ENCODE measurements at places on chromosomes 7 and 10.

- peak; percentile 1 for DNase-seq
These were observed 406 bp downstream of the CBLL1 start for GRCh38 chr7:107744345-107744750.

GRCh38 chr10:3811291-3811870, 26.4 kb upstream of the KLF6 start:
- peak; percentile 24 for DNase-seq

- peak; percentile 98 for DNase-seq
These were observed at the start of gene CASP2 for GRCh38 chr7:143287935-143288826. TSS of gene CASP2 (plus strand) at chr7:143288351. CDS start at chr7:143288456, 105 bp downstream.

GRCh38 chr7:69723663-69724062, 125.4 kb downstream of the AUTS2 start:
- DNase-seq, result no peak

- no peak for DNase-seq
These were observed 143.2 kb downstream of the JAZF1 start for GRCh38 chr7:28037220-28038010.

DNA sequence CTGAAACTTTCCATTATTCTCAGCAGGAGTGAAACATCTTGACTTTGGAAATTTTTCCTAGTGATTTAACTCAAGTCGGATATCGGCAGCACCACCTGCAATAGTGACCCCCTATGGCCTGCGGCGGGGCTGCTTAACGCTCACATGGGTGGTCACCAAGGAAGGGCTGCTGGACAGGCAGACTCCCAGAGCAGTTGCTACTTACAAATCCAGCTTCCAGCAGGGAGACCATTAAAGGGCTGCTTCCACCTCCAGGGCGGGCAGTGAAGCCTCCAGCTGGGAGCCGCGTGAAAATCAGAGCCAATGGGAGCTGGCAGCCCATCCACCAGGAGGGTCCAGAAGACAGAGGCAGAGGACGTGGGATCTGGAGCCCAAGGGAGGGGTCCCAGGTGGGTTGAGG, 122.5 kb downstream of the MGMT start:
- DNase-seq, result no peak

DNA sequence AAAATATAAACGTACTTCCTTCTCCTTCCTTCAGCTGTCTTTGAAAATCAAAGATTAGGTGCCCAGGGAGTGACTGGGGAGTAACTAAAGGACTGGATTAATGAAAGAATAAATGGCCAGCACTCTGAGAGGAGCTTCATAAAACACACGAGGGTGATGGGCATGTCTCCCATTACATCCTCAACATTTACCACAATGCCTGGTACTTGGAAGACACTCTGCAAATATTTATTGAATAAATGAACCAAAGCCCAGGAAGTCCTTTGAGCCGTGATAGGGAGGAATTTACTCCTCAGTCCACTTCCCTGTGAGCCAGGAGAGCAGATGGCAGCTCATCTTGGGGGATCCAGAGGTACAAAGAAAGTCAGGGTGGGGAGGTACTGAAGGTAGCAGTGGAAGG, 96.3 kb downstream of the RAB11FIP2 start:
- DNase-seq, result no peak

DNA sequence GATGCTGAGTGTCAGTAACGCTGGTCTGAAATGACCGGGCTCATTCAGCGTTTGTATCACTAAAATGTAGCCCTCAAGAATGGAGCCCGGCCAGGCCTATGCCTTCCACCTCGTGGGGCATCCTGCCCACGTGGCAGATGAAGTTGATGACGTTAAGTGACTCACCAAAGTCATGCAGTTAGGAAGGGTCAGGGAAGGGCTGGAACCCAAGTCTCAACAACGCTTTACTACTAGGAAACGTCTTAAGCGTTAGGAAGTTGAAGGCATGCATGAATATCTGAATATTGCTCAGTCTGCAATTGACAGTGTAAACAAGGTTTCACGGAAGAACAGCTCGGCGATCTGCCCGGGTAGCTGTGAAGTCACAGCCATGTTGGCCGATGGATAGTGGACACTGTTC, 14.0 kb upstream of the UBE3C start:
- DNase-seq, result no peak

GRCh38 chr7:116991233-116991632, 37.9 kb downstream of the ST7 start:
- no peak for DNase-seq

- DNase-seq, result no peak
These were observed 53.4 kb upstream of the CAMK2B start for GRCh38 chr7:44378744-44379143.

DNA sequence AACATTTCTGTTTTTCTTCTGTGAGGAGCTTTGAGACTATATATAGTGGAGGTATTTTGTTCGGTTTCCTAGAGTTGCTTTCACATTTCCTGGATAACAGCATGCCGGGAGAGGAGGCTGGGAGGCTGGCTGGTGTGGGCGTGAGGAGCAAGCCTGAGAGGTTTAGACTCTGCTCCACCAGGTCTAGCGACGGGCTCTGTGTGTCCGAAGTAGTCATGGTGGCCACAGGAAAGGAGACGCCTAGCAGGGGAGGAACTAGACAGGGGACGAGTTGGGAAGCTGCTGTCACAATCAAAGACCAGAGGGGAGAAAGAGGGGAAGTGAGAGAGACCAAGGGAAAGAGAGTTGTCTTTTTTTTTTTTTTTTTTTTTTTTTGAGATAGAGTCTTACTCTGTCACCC, 19.6 kb downstream of the PTPRE start:
- DNase-seq, result no peak

DNA sequence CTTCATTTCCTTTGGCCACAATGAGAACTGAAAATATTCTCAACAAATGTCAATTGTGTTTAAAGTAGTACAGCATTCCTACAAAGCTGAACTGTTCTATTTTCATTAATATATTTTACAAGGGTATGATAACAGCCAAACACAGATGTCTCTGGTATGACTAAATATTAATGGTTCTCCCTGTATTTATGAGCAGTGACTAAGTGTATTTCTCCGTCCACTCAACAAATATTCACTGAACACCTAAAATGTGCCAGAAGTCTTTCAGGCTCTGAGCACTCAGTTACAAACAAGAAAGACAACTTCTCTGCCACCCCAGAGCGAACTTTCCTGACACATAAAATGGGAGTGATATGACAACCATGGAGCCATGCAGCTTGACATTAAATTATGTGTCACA, 135.6 kb downstream of the VPS41 start:
- no peak for DNase-seq
